Transverse colon (tissue), 4 donors: ENCODE measurements at places on chromosomes 2 and 18. TPM values are rescaled to one million over a fixed set of nuclear protein-coding genes. Genes with fewer than 3 reads are reported as not detected.

- no peak for DNase-seq
These were observed 7.7 kb downstream of the STAT1 start for GRCh38 chr2:191006297-191006696.

Gene DYSF
- total RNA-seq = 3.8 TPM

Gene MAP3K19
- total RNA-seq = not detected

DNA sequence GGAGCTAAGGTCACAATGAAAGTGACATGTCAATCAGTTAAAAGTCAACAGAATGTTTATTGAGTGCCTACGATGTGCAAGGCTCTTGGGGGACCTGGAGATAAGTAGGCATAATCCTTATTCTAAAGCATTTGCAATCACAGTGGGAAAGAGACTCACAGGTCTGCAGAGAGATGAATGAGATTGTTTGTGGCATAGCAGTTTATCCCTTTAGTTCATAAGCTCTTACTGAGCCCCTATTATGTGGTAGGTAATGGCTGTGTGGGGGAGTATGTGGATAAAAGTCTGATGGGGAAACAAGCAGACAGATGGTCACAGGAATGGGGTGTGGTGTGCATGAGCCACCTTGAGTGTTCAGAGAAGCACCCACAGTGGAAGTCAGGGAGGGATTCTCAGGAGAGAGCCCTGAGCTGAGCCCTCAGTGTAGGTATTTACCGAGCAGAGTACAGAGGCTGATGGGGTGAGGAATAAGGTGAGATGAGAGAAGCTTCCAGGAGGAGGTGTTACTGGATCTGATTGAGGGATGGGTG, 48.1 kb downstream of the EMILIN2 start:
- no peak for DNase-seq

Gene PLCD4
- total RNA-seq = 8.2 TPM

DNA sequence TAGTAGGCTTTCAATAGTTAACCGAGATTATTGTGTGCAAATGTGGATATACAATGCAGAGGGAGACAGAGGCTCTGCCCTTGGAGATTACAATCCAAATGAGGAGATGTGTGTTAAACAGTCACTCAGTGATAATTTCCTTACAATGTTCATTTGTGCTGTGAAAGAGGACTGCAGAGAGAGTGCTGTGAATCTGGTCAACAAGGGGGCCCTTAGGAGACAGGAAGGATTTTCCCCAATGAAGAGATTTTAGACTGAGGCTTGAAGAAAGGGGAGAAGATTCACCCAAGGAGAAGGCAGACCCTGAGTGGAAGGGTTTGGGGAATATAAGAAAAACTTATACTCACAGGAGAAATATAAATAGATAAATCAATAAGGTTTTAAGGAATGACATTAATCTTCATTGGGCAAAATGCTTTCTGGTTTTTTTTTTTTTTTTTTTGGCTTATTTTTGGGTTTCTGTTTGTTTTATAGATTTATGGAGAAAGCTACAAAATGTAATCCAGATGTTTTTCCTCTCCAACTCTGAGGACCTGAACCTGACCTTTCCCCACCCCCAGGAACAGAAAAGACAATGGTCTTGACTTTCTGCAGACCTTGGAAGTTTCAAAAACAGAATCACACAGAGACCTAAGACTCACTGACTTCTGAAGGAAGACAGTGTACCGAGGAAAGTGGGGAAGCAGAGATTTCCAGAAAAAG, 151.3 kb upstream of the SERPINE2 start:
- no peak for DNase-seq

Gene ADAM23
- total RNA-seq = 1.2 TPM

Gene SERPINB12
- total RNA-seq = not detected

Gene ACKR3
- 4.2 TPM for total RNA-seq

Gene COL4A3
- total RNA-seq = 0.41 TPM

DNA sequence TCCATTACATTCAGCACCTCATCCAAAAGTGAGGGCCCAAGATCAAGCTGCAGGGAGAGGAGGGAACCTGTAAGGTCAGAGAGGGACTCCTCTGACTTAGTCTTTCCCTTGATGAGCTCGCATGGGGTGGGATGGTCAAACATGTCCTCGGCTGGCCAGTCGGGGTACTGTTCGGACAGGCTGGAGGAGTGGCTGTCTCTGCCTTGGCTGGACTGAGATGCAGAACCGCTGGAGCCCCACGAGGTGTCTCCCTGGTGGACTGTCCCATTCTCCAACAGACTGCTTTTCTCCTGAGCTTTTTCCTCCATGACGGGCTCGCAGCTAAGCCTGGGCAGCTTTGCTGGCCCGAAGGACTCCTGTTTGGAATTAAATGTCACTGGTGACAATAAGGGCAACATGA, 25.6 kb downstream of the CDC42EP3 start:
- DNase-seq = no peak

Gene CHRNG
- total RNA-seq = not detected

- no peak for DNase-seq
These were observed 135.4 kb downstream of the PTRHD1 start for GRCh38 chr2:24657818-24658217.

GRCh38 chr18:39845106-39845505, 2109.9 kb upstream of the PIK3C3 start:
- no peak for DNase-seq

Gene ZC3H6
- total RNA-seq = 9.4 TPM

Gene UGT1A4
- total RNA-seq = 9.0 TPM

Gene KRTCAP3
- 18.0 TPM for total RNA-seq

DNA sequence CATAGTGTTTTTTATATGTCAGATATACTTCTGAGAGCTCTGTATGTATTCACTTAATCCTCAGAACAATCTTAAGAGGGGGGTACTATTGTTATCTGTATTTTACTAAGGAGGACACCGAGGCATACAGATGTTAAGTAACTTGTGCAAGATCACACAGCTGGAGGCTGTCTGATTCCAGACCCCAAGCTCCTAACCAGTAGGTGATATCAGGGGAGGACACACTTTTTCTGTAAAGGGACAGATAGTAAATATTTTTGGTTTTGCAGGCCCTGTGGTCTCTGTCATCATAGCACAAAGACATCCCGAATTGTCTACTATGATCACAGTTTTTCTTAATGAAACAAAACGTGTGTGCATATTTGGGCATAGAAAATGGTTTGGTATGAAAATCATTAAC, 143.7 kb downstream of the LAMA3 start:
- DNase-seq = no peak

DNA sequence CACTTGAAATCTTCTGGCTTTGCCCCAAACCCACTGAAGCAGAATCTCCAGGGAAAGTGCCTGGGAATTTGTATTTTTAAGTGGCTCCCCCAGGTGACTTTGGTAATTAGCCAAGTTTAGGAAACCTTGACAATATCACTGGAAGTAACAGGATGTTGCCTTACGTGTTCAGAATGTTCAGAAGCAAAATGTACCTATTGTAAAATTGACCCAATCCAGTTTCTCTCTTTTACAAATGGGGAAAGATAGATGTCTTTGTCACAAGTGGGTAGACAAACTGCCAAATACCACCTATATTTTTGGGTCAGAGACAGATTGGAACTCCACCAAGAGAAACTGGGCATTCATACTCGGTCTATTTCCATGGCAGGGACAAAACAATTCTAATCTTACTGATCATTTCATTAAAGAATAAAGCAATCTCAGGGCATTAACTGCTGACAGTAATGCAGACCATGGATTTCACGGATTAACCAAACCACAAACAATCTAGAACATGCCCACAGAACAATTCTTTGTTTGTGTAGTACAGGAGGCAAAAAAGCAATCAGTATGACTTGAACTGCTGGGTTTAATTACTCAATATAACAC, 255.8 kb downstream of the ERBB4 start:
- DNase-seq = no peak
